Activated naive CD4-positive, alpha-beta T cell treated with anti-CD3 and anti-CD28 coated beads, Interleukin-2, amount 50 U/mL, for 16 hours (primary cell): ENCODE measurements at places on chromosomes 3 and 15.

DNA sequence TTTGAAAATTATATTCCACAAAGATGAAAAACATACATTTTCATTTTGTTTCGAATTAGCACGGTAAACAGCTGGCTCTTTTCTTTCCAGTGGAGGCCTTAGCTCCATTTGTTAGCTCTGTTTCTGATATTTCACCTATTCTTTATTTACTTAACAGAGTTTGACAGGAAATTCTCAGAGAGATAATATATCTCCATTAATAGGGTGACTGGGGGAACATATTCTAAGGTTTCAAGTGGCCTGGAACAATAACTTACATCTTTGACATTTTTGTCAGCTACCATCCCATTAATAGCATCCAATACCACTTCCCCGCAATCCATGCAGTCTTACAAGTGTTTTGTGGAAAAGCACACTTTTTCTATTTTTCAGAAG, 577.6 kb upstream of the MDFIC2 start:
- no peak for DNase-seq

DNA sequence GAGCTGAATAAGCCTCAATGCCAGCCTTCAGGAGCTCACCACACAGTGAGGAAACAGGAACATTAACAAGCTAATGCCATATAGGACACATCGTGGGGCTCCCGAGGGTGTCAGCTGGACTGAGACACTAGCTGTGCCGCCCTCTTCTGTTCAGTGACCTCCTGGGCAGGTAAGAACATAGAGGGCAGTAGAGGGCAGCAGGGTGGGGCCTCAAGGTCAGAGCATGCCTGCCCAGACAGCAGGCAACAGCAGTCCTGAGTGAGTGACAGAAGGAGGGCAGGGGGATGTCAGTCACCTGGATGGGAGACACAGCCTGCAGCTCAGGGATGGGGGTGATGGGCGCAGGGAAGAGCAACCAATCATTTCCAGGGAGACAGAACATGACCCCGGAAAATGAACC, 15.5 kb downstream of the NTRK3 start:
- DNase-seq = no peak

GRCh38 chr15:95499397-95499796, 831.1 kb upstream of the NR2F2 start:
- DNase-seq = no peak

DNA sequence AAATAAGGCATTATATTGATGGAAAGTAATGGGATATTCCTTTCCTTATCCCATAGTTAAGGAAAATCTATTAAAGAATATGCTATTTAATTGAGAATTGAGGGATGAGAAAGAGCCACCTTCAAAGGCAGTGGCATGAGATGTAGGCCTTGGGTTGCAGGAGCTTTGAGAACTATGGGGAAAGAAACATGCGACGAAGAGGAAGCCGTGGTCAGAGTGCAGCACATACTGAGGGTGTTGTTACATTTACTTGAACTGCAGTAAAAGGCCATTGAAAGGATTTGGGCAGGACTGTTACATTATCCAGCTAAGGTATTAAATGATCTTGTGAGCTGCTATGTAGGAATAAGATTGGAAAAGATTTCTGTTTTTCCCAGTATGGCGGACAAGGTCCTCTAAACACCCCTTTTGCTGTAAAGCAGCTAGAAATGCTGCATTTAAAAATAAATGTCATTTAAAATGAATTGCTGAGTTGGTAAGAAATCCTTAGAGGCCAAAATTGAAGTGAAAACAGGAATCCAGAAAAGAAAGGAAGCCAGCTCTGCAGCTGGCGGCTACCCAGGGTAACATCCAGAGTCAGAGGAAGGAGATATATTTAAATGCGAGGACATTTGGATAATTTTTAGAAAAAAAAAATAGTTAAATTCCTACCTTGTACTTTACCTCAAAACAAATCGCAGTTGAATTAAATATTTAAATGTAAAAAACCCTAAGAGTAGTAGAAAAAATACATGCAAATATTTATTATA, 61.7 kb downstream of the IL1RAP start:
- DNase-seq = no peak

DNA sequence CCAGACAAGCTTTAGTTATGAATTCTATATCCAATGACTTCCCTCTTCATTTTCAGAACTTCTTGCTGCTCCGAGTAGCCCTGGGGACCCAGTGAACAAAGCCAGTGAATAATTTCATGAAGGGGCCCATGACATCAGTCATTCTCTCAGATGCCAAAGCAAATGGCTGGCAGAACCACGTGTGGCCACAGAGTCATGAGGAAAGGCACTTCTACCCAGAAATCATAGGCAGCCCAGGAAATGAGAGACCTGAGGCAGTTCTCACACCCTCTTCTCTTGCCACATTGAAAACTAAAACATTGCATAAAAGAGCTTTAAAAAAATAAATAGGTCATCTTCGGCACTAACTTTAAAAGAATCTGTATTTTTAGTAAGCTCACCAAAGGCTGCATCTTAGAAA, 4.3 kb upstream of the UACA start:
- no peak for DNase-seq

DNA sequence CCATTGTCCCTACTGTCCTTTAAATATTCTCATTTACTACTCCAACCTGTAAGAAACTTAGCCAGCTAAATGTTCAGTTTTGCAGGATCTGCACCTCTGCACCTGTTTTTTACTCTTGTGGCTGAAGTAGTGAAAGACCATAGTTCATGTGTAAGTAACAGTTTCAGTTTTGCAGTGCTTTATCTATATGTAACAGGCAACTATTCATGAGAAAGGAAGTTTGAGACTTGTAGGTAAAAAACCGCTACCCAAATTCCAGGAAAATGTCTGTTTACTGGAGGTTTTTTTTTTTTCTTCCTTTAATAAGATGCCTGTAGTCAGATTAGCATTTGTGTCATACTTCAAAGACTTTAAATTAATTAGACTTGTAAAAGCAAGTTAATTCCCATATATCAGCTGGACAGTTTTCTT, 25.4 kb upstream of the MBNL1 start:
- no peak for DNase-seq

DNA sequence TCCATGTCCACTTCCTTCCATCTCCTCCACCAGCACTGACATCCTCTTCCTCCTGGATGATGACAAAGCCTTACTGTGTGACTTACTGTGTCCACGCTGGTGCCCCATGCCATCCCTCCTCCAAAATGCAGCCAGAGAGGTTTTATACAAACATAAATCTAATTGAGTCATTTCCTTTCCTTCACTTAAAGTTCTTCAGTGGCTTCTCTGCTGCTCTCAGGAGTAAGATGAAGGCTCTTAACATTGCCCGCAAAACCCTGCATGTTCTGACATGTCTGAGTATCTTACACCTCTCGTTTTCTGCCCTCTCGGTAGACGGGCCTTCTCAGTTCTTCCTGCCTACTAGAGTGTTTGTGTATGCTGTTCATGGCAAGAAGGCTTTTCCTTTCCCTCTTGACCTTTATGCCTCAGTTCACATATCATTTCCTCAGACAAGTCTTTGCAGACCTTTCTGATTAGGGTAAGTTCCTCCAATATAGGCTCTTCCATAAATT, 175.5 kb downstream of the CFAP20DC start:
- no peak for DNase-seq

DNA sequence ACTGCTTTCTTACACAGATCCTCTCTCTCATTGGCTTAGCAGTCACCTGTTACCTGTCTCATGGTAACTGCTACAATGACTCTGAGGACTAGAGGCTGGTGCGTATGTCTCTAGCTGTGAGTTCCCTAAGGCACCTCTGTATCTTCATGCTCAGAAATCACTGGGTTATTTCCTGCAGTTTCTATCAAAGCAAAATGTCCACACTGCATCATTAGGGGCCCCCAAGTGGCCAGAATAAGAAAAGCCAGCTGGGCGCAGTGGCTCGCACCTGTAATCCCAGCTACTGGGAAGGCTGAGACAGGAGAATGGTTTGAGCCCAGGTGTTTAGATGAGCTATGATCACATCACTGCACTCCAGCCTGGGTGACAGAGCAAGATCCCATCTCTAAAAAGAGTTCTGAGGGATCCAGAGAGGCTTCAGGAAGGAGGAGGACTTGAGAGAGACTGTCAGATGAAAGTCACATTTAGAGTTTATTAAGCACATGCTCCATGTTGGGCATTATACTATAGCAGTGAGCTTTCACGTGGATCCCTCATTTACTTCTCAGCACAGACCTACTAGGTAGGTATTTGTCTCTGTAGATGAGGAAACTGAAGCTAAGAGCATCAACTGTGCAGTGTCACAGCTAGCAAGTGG, 2.3 kb upstream of the VPS18 start:
- DNase-seq = no peak

GRCh38 chr15:90407871-90408317, 19.9 kb downstream of the IQGAP1 start:
- DNase-seq = no peak

GRCh38 chr15:49313650-49314049, 109.4 kb upstream of the FGF7 start:
- DNase-seq = no peak

GRCh38 chr3:158105710-158106253, 438 bp downstream of the SHOX2 start:
- DNase-seq = peak; percentile 27

DNA sequence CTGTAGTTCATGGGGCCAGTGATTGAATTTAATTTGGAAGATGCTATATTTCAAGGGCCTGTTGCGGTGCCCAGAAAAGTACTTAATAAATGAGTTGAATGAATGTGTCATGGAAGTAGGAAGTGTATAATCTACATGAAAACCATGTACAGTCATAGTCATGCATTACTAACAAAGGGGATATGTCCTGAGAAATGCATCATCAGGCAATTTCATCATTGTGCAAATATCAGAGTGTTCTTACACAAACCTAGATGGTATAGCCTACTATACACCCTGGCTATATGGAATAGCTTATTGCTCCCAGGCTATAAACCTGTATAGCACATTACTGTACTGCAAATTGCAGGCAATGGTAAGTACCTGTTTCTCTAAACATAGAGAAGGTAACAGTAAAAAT, 10.7 kb upstream of the MYO5C start:
- DNase-seq = no peak

DNA sequence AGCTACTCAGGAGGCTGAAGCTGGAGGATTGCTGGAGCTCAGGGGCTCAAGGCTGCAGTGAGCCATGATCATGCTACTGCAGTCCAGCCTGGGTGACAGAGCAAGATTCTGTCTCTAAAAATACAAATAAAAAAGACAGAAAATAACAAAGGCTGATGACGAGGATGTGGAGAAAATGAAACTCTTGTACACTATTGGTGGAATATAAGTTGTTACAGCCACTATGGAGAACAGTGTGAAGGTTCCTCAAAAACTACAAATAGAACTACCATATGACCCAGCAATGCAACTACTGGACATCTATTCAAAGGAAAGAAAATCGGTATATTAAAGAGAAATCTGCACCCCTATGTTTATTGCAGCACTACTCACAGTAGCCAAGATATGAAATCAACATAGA, 526.7 kb upstream of the NAALADL2 start:
- no peak for DNase-seq

DNA sequence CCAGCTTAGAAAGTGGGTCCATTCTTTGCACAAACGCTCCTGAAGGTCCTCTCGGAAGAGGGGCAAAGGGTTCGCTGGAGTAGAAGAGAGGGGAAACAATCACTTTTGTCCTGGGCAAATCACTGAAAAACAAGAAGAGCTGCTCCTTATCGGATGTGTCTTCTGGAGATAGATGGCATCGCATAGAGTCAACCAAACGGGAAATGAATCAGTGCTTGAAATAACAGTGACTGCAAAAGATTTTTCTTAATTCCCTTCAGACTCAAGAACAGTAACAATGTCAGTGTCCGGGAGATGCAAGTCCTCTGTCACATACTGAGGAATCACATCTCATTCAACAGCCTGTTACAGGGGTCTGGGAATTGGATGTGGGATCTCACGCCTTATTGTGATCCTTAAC, 78.8 kb upstream of the PCSK6 start:
- DNase-seq = no peak

DNA sequence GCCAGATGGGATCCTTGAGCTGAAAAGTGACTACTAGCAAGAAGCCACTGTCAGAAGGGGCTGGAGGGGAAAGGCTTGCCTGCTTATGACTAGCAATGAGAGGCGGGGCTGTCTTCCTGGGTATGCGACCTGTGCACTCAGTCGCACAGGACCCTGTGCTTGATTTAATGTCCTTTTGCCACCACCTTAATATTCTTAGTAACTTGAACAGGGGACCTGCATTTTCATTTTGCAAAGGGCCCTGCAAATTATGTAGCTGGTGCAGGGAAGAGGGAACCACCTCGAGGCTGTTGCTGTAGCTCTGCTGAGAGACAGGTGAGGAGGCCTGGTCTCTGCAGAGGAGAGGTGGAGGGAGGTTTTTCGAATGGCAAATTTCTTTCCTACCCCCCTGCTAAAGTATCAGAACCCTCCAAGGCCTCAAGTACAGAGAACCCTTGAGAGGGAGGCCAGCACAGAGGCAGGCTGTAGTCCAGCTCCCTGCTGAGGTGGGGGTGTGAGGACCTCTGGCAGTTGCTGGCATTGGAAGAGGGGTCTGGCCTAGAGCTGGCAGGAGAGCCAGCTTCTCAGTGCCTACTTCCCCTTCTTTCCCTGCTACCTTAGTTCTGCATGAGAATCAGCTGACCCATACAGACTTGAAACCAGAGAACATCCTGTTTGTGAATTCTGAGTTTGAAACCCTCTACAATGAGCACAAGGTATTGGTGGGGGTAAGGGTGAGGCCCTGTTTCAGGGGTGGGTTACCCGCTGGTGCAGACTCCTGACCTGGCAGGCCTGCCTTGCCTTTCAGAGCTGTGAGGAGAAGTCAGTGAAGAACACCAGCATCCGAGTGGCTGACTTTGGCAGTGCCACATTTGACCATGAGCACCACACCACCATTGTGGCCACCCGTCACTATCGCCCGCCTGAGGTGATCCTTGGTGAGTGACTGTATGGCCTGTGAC, 11.4 kb downstream of the CLK3 start:
- DNase-seq = no peak

GRCh38 chr15:99442252-99442897, 123.4 kb upstream of the MEF2A start:
- DNase-seq = no peak

DNA sequence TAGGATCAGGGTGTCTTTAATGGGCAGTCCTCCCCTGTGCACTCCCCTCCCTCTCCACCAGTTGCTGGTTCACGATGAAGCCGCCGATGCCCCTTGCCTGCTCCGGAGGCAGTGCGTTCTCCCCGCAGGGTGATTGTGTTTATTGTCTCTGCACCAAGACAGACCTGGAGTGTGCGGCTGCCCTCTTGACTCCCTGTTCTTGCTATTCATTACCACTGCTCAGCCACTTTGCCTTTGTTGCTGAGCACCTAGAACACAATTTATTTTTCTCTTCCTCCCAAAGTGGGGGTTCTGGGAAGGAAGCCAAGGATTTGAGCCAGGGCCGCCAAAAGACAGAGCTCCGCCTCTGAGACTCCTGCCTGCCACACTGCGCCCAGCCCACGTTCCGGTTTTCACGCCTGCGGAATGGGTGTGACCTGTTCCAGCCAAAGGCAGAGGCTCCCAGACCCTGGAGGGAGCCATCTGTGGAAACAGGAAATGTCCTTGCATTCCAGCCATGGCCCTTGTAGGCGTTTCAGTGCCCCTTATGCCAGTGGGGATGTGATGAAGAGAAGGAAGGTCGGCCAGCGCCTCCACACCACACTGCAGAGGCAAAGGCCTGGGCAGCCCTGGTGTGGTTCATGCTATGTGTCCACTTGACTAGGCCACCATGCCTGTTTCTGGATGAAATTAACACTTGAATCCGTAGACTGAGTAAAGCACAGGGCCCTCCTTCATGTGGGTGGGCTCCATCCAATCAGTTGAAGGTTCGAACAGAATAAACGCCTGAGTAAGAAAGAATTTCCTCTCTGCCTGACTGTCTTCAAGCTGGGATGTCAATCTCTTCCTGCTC, 85.8 kb downstream of the HMG20A start:
- DNase-seq = no peak

GRCh38 chr3:127092776-127093175, 100.2 kb upstream of the PRR23E start:
- no peak for DNase-seq

GRCh38 chr3:195140816-195141793, 129.9 kb downstream of the XXYLT1 start:
- DNase-seq = no peak
